ENCODE measurements at places on chromosomes 3 and 15.

GRCh38 chr3:140599496-140599895, 78.4 kb upstream of the TRIM42 start:
- no peak for DNase-seq

- no peak for DNase-seq
Measured at GRCh38 chr15:41932511-41933289, 38.8 kb upstream of the SPTBN5 start.

DNA sequence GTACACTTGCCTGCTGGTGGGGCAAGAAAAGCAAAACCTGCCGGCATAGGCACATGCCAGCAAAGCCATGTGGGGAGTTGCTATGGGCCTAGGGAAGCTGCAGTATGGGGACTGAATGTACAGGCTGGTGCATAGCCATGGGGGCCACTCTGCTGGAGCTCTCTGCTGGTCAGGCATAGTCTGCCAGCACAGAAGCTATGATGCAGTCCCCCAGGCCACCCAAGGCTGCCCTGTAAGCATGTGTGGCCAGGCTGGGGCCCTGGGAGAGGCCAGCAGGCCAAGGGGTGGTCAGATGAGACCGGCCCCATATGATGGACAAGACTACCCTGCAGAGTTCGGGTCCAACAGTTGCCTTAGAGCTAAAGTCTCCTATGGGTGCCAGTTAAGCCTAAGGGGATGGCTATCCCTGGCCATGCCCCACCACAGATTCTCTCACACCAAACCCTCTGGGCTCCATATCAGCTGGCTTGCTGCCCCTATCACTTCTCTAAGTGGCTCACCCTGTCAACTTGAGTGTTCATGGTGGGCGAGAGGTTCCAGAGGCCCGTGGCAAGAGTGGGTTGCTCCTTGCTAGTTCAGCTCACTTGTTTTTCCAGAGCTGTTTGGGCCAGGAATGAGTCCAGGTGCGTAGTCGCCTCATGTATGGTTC, 41.8 kb downstream of the CEP63 start:
- DNase-seq, result no peak

DNA sequence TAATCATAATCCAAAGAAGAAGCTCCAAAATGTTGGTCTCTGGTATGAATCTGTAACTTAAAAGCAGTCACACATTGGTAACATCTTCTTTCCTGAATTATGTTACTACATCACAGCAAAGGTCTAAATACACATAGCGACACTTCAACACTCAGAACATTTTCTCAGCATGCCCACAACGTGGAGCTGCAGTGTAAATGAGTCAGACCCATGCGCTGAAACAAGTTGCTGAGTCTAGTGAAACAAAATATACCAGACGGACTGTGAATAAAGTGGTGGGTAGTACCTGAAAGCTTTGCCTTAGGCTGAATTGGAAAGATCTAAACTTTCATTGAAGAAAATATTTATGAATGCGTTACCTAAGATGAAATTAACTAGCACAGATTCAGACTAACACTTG, 33.2 kb upstream of the GOLGA8B start:
- DNase-seq, result no peak

DNA sequence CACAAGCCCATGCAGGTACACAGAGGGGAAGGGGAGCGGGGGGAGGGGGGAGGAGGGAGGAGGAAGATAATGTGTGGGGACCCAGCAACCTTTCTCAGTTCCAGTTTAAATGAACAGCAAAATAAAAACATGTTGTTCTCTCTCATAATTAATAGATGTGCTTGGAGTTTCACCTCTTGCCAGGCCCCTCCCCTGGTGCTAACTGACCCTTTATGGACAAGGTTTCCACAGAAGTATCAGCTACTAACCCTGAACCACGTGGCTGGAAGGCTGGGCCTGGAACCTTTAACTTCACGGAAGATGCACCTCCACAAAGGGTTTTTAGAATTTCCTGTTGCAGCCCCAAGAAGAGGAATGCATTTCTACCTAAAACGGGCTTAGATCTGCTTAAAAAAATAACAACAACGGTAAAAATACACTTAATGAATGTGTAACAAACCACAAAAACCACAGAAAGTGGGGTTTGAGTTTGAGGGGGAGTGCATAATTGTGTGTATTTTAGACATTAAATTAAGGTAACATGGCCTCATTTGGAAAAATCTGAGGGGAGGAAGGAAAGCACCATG, 14.8 kb upstream of the SMAD3 start:
- no peak for DNase-seq

- DNase-seq, result no peak
Measured at GRCh38 chr3:139532976-139533375, 6.6 kb downstream of the RBP1 start.

DNA sequence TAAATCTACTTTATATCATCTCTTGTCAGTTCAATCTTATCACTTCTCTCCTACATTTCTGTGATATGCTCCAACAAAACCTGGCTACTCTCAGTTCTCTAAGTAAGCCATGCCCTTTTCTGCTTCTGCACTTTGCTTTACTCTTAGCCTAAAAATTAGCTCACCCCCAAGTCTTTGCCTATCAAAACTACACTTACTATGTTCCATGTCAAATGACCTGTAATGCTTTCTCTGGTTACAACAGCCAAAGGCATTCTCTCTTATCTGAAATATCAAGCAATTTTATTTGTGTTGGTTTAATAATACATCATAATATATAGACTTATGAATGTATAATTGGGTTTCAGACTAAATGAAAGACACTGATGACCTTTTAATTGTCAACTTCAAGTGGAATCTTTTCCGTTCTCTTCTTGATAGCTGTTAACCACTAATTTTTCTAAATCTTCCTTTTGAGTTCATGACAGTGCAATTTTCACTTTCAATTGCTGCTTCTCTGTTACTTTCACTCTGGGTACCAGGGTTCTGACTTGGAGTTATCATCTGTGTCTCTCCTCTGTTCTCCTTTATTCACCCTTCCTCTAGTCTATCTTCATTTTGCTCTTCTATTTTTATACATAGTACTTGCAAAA, 619.0 kb upstream of the GOLIM4 start:
- no peak for DNase-seq

DNA sequence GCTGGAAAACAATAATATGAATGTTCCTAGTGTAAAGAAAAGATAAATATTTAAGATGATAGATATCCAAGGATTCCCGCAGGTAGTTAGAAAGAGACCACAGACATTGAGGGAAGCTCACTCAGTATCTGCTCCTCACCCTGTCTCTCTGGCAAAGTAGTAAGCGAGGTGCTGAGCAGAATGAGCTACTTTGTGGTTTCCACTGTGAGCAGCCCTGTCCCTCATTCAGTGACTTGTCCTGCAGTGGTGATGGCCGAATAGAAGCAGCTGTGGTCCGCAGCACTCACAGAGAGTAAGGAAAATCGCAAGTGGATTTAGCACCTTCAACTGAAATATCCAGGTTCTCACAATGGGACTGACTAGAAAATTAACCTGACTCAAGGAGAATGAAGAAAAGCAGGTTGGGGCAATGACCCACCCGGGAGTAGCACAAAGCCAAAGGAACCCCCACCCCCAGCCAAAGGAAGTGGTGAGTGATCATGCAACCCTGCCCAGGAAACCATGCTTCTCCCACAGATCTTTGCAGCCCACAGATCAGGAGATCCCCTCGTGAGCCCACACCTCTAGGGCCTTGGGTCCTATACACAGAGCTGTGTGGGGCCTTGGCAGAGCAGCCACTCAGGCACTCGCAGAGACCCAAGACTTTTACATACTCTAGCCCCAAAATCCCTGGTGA, 21.8 kb upstream of the SLC25A38 start:
- no peak for DNase-seq

DNA sequence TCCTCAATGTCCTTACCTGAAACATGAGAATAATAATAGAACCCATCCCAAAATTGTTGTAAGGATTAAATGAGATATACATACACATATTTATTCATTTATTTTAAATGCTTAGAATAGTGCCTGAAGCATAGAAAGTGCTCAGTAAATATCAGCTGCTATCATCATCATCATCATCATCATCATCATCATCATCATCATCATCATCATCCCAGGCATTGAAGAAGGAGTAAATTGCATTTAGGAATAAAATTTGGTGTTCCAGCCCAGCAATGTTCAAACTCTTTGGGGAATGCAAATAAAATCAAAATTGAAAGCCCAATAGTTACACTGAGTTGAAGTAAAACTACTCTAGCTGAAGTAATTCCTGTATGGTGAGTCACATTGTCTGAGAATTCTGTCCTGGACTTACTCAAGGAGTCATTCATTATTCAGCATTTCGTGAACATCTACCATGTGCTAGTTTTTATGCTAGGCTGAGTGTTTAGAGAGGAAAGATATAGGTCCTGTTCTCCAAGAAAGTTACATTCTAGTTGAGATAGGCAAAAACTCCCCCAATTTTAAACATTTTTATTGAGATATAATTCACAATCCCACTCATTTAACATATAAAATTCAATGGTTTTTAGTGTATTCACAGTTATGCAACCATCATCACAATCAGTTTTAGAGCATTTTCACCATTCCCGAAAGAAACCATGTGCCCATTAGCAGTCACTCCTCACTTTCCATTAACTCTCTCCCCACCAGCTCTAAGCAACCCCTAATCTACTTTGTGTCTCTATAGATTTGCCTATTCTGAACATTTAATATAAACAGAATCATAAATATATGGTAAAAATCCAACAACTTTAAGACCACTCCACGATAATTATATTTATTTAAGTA, 107.2 kb downstream of the FRMD5 start:
- DNase-seq, result no peak

- DNase-seq, result no peak
Measured at GRCh38 chr3:108879915-108880314, 57.3 kb downstream of the TRAT1 start.

- DNase-seq, result no peak
Measured at GRCh38 chr3:174958671-174959328, 99.7 kb downstream of the NAALADL2 start.

DNA sequence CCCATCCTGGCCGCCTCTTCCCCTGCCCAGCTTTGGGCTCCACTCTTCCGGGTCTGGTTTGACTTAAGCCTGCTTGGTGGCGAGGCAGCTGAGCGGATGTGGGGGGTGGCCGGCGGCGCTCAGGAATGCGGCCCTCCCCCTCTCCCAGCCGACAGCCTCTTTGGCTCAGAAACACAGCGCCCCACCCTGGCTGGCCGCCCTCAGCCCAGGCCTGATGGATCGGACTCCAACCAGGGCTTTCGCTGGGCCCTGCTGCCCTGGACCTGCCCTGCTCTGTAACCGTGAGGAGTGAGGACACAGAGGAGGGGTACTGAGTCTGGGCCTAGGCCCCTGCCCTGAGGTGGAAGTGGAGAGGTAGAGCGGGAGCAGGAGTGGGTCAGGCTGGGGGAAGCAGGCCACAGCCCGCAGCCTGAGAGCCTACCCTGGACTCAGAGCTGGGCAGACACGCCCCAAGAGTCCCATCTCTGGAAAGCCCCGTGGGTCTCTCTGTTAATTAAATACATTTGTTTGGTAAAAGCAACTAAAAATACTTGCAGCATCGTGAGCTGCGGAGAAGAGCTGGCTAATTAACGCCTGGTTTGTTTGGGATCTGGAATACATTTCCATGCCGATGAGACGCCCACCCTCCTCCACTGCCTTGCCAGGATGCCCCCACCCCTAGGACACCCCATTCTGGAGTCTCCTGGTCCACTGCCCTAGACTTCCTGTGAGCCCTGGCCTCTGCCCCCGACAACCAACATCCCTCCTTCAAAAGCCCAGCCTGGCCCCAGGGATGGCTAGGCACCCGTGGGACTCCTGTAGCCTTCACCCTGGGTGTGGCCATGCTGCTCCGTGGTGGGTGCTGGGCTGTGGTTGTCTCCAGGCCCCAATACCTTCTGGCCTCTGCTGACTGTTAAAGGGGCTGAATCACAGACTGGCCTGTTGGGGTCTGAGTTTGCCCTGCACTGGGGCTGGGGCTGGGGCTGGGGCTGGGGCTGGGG, 19.6 kb downstream of the PLXNA1 start:
- DNase-seq, result peak; percentile 47

- DNase-seq, result no peak
Measured at GRCh38 chr3:138349926-138350665, 1.7 kb downstream of the MRAS start.

GRCh38 chr3:151501171-151501922, 40.5 kb upstream of the IGSF10 start:
- DNase-seq, result no peak

DNA sequence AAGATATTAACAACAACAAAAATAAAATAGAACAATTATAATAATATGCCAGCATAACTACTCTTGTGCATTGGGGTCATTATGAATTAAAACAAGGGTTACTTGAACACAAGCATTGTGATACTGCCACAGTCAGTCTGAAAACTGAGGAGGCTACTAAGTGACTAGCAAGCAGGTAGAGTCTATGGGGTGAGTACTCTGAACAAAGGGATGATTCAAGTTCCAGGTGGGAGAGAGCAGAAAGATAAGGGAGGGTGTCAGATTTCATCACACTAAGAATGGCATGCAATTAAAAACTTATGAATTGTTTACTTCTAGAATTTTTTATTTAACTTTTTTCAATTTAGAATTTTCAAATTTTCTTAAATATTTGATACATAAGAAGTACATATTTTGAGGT, 754.4 kb upstream of the GOLIM4 start:
- DNase-seq, result no peak

- DNase-seq, result no peak
Measured at GRCh38 chr15:96363707-96364106, 33.2 kb downstream of the NR2F2 start.

DNA sequence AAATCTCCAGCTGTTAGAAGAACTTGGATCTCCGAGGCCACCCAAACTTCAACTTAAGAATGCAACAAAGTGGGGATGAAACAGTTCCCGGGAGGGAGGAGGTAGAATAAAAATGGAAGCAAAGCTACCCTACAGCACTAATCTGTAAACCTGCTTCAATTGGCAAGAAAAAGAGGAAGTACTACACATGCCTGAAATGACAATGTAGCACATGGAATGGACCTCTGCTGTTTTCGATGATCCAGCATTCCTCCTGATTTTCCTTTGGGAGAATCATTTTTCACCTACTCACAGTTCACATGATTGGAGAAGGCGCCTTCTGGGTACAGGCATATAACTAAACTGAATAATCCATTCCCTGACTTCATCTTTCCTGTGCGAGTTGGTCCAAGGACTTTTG, 1081.5 kb downstream of the FHIT start:
- no peak for DNase-seq

- DNase-seq, result no peak
Measured at GRCh38 chr15:63329567-63330350, 51.9 kb downstream of the CA12 start.

DNA sequence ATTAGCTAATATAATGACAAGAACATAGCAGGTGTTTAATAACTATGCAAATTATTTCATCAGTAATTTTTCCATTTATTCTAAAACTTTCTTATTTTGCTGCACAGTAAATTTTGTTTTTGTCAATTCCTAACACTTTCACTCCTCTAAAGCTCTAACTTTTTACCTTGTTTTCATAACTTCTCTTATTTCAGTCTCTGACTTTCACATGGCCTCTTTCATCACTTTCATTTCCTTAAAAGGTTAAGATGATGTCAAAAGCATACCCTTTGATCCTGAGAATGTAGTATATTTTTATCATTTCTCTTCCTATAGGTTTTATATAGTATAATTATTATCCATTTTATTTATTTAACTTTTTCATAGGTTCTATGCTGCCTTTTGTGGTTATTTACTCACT, 1325.8 kb upstream of the ALCAM start:
- DNase-seq, result no peak

GRCh38 chr3:194718079-194718478, 32.4 kb downstream of the FAM43A start:
- DNase-seq, result no peak

GRCh38 chr3:46923559-46924350, 46.2 kb downstream of the PTH1R start:
- DNase-seq, result peak; percentile 35

Measured in progenitor cell of endocrine pancreas (in vitro differentiated cells).